ENCODE measurements at places on chromosomes 5 and 9. TPM values are rescaled to one million over a fixed set of nuclear protein-coding genes. Genes with fewer than 3 reads are reported as not detected.

Gene DRD1
- 0.04 TPM for polyA plus RNA-seq

Gene ELAVL2
- 1.2 TPM for polyA plus RNA-seq

Gene TCERG1
- 93.1 TPM for polyA plus RNA-seq

GRCh38 chr5:82176115-82176814 lies 101.9 kb downstream of the RPS23 start:
- no peak for DNase-seq

DNA sequence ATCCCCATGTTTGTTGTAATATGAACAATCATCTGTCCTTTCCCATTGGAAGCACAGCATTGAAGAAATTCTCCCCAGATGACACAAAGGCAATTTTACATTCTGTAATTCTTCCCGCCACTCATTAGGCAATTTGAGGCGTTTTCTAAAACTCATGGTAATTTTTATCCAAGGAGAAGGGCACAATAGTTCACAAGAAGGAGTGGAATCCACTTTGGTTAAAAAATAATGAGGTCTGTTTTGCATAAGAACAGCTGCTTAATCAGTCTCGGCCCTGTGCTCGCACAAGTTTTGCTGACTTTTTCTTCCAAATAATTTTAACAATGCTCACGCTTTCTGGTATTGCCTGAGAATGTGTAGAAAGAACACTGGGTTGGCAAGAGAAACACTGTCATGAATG lies 94.0 kb downstream of the CAVIN4 start:
- DNase-seq: no peak

Gene ABCA2
- polyA plus RNA-seq: 25.3 TPM

- DNase-seq: no peak
Measured at GRCh38 chr9:89426384-89426961, 71.4 kb downstream of the SEMA4D start.

Gene LCN2
- 0.93 TPM for polyA plus RNA-seq

GRCh38 chr9:19369107-19369506 lies 10.9 kb downstream of the RPS6 start:
- DNase-seq: no peak

DNA sequence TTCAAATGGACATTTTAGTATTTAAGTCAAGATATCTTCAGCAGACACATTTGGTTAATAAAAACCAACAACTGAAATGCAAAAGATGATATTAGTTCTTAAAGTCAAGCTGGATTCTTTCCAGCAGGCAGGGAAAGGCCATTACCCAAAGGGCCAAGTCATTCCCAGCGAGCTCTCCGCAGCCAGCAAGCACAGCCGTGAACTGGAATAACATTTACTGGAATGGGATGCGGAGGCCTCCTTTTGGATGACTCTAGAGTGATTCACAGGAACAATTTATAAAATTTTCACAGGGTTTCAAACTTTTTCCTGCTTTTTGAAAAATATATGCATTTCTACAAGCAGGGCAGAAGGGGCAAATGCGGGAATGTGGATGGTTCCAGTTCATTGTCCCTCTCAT lies 76.6 kb upstream of the DAB2 start:
- no peak for DNase-seq

DNA sequence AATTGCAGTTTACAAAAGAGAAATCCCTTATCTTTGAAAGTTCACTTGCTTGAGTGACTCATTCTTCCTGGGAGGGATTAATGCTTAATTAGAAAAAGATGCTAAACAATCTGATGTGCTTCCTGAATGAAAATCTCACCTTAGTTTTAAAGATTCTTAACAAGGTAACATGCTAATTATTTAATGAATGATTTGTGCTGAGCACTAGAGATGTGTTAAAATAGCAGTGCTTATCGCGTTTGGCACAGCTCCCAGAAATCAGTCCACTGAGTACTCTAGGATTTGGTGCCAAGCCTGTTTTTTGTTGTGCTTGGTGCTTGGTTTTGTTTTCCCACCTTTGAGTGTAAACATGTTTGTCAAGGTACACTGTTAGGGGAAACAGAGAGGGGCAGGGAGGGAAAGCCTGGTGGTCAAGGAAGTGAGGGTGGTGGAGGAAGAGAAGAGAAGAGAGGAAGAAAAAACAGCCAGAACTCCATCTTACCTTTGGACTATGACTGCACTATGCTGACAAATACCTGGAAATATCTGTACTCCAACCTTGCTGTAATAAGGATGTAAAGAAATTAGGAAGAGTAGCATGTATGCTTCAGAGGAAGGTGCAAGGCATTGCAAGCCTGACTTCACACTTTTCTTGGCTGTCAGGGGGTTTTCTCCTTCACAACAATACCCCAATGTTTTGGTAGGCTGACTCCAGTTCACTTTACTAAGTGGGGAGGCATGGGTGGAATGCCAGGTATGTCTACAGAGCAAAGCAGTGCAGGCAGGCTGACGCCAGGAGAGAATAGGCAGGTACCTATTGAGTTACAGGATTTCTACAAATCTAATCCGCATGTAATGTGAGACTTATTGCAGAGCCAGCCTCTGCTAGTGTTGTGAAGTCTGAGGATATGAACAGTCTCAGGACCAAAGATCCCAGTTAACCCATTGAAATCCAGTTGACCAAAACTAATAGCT lies 157.2 kb upstream of the ISL1 start:
- peak; percentile 50 for DNase-seq

DNA sequence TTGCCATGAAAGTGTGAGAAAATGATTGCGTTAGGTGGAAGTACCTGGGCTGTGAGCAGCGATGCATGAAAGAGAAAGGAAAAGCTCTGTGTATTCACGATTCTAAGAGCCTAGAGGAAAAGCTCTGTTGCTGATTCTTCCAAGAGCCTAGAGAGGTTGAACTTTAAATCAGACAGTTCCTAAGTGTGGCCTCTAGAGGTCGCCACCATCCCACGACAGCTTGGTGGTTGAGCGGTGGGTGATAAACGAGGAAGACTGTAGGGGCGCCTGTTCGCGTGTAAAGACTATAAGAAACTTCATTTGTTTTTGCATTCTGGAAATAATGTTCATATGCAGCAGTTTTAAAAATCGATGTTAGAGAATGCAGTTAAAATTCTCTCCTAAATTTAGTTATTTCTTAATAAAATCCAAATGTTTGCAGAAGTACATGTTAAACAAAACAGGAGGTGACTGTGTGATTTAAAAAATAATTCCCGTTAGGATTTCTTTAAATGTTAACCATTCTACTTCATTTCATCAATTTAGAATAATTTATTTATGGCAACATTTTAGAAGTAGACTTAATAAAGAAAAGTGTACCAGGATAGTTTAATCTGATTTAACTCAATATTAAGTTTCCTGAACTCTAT lies 107.7 kb downstream of the TENT4A start:
- DNase-seq: peak; percentile 12

DNA sequence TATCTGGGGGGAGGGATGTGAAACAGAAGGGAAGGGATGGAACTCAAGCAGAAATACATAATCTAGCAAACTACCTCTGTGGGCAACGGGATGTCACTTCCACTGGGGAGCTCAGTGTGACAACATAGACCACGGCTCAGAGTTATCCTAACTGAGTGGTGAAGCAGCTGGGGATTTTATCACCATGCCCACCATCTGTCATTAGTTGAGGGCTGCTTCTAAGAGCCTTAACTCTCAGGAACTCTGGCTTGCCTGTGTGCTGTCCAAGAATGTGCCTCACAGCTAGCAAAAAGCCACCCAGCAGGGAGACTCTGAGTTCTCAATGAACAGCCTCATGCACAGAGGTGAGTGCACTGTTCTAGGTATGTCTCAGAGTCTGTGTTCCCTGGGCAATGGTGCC lies 90.6 kb upstream of the CXCL14 start:
- no peak for DNase-seq

GRCh38 chr5:134878403-134878802 lies 4.2 kb downstream of the TXNDC15 start:
- no peak for DNase-seq

Gene DNAJB5
- polyA plus RNA-seq: 9.7 TPM

DNA sequence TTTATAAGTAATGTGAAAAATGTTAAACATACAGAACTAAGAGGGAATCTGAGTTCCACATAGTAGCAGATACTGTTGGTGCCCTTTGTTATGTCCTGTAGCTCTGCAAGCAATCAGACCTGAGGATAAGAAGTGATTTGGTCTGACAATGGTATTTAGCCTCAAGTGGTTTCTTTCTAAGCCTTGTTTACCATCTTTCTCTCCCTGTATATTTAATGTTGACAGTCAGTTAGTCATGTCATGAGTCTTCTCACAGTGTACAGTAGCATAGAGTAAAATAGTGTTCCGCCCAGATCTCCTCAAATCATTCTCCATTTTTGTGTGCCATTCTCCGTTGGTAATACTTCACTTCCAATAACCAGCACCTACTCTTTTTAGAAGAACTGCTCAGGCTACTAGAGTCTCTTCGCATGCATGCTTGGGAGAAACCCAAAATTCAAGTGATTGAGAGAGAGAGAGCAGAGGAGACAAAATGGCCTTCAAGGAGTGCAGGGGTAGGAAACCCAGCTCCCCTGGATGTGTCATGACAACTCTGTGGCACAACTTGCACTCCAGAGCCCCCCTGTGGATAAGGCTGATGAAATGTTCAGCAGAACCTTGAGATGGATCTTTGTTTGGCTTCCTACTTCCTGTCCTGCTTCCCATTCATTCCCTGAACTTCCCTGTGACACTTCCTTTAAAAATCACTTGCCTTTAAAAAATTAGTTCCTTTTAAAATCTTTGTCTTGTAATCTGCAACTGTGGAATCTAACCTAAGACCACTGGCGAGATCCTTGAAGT lies 129.2 kb upstream of the FST start:
- DNase-seq: no peak

GRCh38 chr9:71524996-71525580 lies 243.2 kb downstream of the CEMIP2 start:
- DNase-seq: no peak

GRCh38 chr5:59407967-59408366 lies 485.6 kb downstream of the PDE4D start:
- no peak for DNase-seq

DNA sequence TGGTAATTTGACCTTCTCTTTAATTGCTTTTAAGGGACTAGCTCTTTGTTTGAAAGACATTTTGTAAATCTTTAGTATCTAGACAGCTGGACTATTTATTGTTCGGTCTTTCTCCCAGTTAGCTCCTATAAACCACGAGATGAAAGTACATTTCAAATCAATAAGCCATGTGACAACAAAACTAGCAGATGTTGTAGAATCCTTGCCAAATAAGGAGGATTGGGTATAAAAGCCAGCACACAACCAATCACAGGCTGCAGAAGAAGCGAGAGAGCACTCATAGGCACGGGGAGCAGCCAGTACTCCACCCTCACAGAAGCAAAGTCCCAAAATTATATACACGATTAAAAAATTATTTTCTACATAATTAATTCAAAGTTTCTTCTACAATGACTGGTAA lies 8.1 kb upstream of the OMD start:
- DNase-seq: no peak

Gene PCDHA9
- 0.24 TPM for polyA plus RNA-seq

DNA sequence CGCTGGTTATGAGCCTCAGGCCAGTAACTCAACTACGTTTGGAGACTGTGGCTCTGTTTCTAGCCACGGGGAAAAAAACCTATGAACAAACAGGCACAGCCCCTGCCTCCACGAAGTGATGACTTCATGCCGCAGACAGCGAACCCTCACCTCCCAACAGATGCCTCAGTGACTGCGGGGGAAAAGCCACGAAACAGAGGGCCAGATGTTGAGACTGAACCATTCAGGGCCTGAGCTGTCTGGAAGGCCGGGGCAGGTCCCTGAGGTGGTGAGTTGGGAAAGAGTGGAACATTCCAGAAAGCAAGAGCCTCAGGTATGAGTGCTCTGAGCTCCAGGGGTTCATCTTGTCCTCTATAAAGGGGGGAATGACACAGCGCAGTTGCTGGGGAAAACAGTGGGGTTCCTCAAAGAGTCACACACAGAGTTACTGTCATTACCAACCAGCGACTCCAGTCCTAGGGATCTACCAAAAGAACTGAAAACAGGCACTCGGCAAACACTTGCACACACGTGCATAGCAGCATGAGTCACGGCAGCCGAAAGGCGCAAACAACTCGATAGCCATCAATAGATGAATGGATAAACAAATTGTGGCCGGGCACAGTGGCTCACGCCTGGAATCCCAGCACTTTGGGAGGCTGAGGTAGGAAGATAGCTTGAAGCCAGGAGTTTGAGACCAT lies 15.3 kb downstream of the PLPP7 start:
- no peak for DNase-seq

Gene ATOSB
- 11.4 TPM for polyA plus RNA-seq

Gene FOXD4
- 0.42 TPM for polyA plus RNA-seq

DNA sequence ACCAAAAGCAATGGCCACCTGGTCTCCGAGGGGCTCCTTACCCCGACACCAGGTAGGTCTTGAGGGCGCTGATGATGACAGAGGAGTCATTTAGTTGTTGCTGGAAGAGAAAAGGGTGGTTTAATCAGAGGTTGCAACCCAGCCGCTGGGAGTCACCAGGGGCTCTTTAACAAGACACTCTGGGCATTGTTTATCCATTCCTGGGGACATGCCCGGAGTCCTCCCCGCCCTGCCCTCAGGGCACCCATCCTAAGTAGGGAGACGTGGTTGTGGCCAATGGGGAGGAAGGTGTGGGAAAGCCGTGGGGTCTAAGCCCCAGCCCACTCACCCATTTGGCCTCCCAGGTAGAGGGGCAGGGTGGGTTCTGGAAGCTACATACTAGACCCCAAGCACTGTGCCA lies 3.1 kb downstream of the PTGES2 start:
- no peak for DNase-seq

DNA sequence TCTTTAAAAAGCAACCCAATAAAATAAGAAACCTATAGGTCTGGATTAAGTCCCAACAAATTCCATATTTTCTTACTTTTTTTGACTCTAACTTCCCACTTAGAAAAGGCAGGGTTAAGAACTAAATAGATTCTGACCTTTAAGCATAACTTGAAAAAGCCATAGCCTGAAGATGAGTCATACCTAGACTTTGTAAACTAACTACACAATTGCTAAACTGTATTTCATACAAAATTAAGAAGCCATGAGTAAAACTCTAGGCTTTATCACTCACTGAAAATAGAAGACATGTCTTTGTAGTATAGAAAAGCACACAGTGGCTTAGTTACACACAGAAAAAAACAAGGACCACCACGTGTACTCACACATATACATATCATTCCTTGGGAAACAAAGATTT lies 51.5 kb downstream of the MLLT3 start:
- DNase-seq: peak; percentile 57

DNA sequence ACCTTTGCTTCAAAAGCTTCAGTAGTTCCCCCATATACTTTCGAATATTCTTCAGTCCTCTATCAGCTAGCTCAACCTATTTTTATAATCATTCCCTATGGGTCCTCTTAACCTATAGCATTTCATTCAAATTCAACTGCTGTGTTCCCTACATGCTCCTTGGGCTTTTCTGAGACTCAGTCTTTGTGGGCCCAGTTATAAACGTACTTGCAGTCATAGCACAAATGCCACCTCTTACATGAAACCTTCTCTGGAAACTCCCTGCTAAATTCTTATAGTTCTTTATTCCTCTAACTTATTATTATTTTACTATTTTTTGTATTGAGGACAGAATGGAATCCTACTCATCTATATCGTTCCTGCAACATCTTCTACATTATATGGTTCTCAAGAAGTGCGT lies 24.7 kb downstream of the MLANA start:
- DNase-seq: no peak
